ENCODE measurements at places on chromosomes 3 and 15.
A peak's percentile ranks its signal among the peaks of the same experiment; 100 is the strongest.

DNA sequence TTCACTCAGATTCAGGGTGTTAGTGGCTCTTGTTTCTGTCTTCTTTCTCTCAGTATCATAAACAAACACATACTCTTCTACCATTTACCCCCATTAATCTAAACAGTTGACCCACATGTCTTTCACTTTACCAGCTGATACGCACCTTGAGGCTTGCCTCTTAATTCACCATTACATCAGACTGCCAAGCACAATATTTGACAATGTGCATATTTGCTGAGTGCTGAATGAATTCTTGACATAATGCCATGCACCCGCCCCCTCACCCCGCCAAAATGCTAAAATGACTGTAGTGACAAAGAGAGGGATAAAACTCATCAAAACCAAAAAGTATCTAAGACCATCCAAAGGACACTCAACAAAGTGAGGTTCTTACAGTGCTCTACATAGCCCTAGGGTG, 57.4 kb downstream of the NGLY1 start:
- no peak for DNase-seq

DNA sequence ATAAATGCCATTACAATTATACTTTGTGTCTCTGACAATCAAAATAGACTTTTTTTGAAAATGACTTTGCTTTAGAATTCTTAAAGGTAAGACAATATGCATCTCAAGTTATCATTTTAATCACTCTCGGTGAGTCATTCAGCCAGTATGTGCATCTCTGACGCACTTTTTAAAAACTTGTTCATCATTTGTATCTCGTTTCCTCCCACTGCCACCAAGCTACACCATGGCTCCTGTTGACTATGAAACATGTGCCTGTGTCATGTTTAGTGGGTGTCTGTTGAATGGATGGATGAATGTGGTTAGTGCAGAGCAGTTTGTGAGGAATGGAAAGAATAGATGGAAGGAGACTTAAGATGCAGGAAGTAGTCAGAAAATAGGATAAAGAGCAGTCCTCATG, 68.6 kb downstream of the ARPP21 start:
- no peak for DNase-seq

DNA sequence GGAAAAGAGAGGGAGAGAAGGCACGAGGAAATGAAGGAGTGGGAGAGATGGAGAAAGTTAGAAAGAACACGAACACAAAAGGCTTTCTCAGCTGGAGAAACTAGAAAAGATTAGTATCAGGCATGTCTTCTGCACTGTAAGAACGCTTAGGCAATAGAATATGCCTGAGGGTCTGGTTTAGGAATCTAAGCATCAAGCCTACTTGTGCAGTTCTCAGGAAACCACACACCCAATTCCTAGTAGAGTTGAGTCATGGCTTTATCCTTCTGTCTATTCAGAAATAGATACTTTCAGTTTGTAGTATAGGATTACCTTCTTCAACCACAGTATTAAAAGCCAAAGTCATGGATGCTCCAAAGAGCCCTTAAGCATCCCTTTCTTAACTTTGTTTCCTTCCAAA, 969.4 kb downstream of the NTRK3 start:
- no peak for DNase-seq

GRCh38 chr3:27357665-27358258, 11.4 kb downstream of the NEK10 start:
- DNase-seq = peak; percentile 70

DNA sequence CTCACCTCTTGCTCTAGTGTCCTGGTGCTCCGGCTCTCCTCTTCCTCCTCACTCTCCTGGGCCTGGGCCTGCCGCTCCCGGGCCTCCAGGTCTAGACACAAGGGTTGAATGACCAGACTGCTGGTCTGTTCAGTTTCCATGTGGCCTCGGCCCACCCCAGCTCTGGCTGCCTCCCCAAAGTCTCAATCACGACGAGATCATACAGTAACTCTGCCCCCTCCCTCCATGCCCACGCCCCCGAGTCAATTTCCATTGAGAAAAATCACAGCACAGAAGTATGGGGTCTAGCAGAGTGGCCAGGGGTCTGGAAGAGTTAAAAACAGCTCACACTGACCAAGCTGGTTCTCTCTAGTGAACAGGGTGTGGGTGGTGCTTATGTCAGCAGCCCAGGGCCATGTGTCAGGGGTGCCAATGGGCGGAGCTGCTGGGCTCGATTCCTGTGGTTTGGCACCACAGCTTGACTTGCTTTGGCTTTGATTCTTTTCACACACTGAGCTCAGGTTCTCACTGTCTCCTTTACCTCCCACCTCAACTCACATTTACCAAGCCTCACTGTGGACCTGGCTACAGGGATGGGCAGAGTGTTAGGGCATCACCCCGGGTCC, 6.9 kb downstream of the C15orf62 start:
- DNase-seq = peak; percentile 66

- DNase-seq = no peak
These were observed 18.6 kb downstream of the NEK4 start for GRCh38 chr3:52752045-52752660.

DNA sequence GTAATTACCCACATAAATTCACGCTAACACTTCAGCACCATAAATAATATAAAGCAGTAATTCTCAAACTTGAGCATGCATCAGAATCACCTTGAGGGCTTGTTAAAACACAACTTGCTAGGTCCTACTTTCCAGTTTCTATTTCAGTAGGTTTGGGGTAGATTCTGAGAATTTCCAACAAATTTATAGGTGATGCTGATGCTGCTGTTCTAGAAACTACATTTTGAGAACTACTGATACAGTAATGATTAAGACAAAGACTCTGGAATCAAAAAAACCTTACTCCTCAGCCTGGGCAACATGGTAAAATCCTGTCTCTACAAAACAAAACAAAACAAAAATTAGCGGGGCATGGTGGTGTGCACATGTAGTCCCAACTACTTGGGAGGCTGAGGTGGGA, 18.8 kb downstream of the TMEM39A start:
- DNase-seq = no peak

DNA sequence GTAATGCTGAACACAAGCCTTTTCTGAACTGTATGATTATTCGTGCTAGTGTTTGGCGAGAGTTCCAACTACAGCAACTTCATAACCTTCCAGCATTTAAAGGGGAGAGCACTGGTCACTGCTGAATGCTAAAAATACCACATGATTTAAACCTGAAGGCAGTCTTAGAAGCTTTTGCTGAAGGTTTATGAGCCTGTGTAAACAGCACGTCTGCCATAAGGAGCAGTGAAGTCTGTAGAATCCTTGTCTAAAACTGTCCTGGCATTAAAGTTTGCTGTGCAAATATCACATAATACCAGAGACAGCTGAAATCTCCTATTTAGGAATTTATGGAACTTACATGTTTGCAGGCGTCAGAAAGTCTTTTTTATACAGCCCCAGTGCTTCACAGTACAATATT, 5.9 kb downstream of the SATB1 start:
- no peak for DNase-seq

DNA sequence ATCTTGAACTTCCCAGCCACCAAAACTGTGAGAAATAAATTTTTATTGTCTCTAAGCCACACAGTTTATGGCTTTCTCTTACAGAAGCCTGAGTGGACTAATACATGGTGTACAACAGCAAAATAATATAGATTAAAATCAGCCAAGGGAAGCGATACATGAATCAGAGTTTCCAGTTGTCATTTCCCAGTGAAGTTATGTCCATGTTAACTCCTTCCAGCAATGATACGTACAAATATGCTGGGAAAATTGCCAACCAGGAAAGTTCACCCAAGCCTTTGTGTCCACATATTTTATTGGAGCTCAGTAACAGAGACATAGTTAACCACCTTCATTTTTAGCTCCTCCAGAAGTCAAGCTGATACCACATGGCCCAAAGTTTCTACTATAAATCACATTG, 280.9 kb upstream of the KCNMB2 start:
- DNase-seq = no peak

DNA sequence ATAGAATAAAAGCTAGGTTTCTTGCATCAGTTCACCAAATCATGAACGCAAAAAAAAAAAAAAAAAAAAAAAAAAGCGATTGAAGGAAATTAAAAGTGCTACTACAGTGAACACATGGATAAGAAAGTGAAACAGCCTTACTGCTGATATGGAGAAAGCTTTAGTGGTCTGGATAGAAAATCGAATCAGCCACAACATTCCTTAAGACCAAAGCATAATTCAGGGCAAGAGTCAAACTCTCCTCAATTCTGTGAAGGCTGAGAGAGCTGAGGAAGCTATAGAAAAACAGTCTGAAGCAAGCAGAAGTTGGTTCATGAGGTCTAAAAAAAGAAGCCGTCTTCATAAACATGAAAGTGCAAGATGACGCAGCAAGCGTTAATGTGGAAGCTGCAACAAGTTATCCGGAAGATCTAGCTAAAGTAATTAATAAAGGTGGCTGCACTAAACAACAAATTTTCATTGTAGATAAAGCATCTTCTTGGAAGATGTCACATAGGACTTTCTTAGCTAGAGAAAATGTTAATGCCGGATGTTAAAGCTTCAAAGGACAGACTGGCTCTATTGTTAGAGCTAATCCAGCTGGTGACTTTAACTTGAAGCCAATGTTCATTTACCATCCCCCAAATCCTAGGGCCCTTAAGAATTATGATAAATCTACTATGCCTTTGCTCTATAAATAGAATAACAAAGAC, 19.2 kb downstream of the P3H2 start:
- DNase-seq = no peak

- DNase-seq = no peak
These were observed 124.6 kb upstream of the LYSMD4 start for GRCh38 chr15:99857836-99858235.

GRCh38 chr3:103767635-103768034, 1332.8 kb downstream of the ZPLD1 start:
- DNase-seq = no peak

GRCh38 chr15:31082771-31083369, 18.7 kb downstream of the TRPM1 start:
- DNase-seq = no peak

DNA sequence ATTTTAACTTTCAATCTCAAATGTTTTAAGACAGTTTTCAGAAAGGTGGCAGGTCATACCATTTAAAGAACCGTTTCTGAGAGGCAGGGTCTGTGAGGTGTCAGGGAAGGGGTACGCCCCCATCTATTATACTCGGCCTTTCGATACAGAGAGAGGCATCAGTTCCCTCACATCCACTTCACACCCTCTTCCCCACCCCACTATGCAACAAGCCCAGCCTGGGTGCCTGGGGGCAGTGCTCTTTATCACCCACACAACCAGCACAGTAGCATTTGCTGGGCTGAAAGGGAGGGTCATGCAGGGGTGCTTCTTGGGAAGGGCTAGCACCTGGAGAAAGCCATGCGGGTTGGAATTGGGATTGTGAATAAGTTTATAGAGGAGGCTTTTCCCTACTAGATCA, 56.0 kb upstream of the KCNMB2 start:
- DNase-seq = no peak

GRCh38 chr15:75307778-75308390, 25.2 kb downstream of the GOLGA6D start:
- DNase-seq = no peak

GRCh38 chr3:16846373-16847080, 38.2 kb upstream of the PLCL2 start:
- DNase-seq = no peak

DNA sequence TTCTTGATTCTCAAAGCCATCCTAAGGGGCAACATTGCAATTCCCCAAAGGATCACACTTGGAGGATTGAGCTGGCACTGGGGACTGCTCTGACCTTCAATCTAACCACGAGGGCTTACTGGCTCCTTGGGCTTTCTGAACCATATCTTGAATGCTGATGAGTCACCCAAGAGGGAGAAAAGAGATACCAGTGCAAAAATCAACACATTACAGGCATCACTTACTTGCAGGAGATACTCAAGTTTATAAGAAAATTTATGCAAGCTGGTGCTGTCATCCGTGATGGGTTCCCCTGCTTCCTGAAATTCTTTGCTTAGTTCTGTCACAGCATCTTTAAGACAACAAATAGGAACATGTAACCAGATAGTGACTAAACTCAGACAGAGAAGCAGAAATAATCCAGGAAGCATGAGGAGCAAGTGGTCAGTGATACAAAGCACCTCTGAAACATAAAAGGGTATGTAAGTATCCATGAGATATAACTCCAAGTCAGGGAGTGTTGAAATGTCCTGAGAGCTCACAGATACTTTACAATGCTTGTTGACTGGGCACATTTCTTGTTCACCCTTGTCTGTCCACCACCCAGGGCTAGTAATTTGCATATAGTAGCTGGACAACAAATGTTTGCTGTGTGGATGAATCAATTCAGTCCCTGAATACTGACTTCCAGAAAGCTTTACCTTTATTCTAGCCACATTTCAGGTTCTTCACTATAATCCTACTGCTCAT, 14.1 kb downstream of the FYCO1 start:
- no peak for DNase-seq

All from CD4-positive, alpha-beta T cell treated with Interleukin-2 at 100 ng/mL for 4 hours (primary cell).